Omental fat pad (tissue), 4 donors: ENCODE measurements at places on chromosomes 11 and 22.

DNA sequence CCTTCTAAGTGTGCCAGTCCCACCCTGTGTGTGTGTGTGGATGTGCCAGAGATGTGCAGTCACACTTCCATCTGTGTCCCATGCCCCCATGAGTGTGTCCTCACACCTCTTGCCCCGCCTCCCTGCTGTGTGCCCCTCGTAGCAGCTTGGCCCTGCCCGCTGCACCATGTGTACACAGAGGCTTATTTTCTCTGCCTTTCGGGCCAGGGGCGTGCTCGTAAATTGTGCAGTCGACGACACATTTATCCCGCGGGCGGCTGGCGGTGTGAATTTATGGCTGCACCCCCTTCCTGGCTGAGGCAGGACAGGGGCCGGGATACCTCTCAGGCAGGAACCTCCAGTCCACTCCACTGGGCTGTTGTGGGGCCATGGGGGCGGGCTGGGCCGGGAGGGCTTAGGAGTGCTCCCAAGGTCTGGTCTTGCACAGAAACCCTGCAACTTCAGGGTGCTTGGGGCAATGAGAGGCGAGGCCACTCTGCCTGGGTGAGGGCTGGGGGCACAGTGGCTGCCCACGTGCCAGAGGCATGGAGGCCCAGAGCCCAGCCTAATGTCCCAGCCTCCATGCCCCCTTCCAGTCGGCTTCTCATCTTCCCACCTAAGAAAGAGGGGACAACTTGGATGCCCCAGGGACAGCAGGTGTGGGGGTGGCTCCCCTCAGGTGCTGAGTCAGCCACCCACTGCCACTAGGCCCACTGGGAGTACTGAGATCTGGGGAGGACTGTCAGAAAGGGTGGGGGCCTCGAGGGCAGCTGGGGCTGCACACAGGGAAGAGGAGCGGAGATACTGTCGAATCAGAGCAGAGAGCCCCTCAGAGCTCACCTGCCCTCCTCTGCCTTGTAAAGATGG is 12.5 kb downstream of the GP1BB start:
- no peak for DNase-seq

DNA sequence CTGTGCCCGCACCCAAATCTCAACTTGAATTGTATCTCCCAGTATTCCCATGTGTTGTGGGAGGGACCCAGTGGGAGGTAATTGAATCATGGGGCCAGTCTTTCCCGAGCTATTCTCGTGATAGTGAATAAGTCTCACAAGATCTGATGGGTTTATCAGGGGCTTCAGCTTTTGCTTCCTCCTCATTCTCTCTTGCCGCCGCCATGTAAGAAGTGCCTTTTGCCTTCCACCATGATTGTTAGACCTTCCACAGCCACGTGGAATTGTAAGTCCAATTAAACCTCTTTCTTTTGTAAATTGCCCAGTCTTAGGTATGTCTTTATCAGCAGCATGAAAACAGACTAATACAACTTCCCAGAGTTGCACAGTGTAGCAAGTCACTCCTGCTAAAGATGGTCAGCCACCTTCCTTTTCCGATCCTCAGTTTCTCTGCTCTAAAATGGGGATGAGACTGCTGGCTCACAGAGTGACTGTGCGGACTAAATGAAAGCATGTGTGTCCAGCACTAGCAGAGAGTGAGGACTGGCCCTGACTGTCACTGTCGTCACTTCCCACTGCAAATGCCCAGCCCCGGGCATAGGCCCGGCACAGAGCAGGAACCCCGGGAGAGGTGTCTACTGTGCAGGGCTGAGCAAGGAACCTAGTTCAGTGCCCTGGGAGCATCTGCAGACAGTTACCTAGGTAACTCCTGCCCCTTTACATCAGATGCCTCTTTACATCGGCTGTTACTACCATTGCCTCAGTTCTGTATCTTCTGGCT is 9.5 kb downstream of the TSKU start:
- DNase-seq, result no peak

DNA sequence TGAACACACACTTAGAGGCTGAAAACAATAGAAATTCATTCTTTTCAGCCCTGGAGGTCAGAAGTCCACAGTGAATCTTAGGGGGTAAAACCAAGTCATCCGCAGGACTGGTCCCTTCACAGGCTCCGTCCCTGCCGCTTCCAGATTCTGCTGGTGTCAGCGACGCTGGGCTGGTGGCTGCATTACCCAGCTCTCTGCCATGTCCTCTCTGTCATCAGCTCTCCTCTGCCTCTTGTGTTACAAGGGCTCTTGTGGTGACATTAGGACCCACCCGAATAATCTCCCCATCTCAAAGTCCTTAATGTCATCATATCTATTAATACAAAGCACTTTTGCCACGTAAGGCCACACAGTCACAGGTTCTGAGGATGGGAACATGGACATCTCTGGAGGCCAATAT is 47.7 kb upstream of the ANO1 start:
- no peak for DNase-seq

DNA sequence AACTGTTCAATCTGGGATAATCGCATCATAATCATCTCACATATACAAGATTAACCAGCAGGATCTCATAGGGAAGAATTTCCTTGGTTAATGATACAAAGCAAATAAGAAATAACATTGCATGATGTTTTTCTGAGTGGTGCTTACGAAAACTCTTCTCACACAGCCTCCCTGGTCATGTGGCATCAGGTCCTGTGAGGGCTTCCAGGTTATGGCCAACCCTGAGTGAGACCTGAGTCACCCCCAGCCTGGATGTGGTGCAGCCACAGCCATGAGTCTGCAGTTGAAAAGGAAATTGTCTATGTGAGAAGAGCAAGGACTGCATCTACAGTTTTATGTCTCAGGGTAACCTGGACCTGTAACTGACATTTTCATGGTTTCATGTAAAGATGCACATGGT is 90.5 kb upstream of the XKR3 start:
- DNase-seq, result no peak

- no peak for DNase-seq
Observed at GRCh38 chr11:121119440-121119839, 18.4 kb downstream of the TECTA start.

- no peak for DNase-seq
Observed at GRCh38 chr11:117076941-117077691, 21.1 kb downstream of the SIK3 start.

DNA sequence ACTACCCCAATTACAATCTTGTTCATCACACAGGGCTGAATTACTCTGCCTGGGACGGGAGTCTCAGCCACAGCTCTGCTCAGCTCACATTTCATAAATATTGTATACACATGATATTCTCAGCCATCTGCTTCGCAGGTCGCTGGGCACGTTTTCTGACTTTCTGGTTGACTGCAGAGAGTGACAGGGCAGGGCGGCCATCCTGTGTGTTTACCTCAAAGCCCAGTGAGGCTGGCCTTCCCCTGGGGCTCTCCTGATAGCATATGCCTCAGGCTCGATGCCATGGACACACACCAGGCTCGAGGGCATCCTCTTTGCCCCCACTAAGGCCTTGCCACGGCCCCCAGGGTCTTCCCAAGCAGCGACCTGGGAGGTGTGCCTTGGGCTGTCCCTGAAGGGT is 345.0 kb downstream of the CADM1 start:
- no peak for DNase-seq

- DNase-seq, result no peak
Observed at GRCh38 chr11:116730241-116730561, 42.6 kb downstream of the BUD13 start.

GRCh38 chr11:38169286-38169685 is 1571.2 kb upstream of the RAG2 start:
- DNase-seq, result no peak

DNA sequence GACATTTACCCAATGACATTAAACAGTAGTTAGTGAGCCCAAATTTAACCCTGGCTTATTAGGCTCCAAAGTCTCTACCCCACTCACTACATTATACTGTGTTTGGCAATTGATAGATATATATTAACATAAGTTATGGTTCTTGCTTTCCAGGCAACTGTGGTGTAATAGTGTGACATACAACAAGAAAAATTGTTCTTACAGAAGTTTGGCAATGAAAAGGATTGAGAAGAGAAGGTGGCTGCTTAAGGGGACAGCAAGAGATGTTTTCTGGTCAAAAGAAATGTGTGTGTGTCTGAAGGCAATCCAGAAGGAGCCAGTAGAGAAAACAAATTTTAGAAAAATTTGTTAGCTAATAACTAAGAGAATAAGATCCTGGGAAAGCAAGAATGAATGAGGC is 132.4 kb downstream of the SWAP70 start:
- DNase-seq, result no peak

DNA sequence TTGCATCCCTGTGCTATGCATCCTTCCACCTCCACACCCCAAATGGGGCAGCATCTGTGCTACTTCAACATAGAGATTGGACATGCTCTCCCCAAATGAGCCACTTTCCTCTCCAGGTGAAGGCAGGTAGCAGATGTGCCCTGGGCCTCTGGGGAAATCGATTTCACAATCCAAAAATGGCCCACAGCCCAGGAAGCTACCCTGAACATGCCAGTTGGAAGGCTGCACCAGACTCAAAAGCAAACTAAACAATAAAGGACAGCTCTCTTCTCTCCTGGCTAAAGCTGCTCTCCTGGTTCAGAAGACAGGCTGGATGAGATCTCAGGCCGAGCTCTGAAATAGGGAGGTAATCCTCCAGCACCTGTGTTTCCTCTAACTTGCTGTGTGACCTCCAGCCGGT is 19.7 kb downstream of the ISX start:
- DNase-seq, result no peak

GRCh38 chr11:36097219-36097650 is 153.4 kb downstream of the LDLRAD3 start:
- DNase-seq, result no peak

GRCh38 chr11:19283991-19284390 is 43.2 kb upstream of the E2F8 start:
- DNase-seq, result no peak
